ENCODE measurements at places on chromosomes 11 and 22.

- no peak for DNase-seq
Observed at GRCh38 chr11:18612394-18612793, 12.8 kb downstream of the MISFA start.

GRCh38 chr11:131404010-131404409 is 33.6 kb downstream of the NTM start:
- no peak for DNase-seq

- DNase-seq, result no peak
Observed at GRCh38 chr11:117684731-117685130, 112.3 kb downstream of the DSCAML1 start.

DNA sequence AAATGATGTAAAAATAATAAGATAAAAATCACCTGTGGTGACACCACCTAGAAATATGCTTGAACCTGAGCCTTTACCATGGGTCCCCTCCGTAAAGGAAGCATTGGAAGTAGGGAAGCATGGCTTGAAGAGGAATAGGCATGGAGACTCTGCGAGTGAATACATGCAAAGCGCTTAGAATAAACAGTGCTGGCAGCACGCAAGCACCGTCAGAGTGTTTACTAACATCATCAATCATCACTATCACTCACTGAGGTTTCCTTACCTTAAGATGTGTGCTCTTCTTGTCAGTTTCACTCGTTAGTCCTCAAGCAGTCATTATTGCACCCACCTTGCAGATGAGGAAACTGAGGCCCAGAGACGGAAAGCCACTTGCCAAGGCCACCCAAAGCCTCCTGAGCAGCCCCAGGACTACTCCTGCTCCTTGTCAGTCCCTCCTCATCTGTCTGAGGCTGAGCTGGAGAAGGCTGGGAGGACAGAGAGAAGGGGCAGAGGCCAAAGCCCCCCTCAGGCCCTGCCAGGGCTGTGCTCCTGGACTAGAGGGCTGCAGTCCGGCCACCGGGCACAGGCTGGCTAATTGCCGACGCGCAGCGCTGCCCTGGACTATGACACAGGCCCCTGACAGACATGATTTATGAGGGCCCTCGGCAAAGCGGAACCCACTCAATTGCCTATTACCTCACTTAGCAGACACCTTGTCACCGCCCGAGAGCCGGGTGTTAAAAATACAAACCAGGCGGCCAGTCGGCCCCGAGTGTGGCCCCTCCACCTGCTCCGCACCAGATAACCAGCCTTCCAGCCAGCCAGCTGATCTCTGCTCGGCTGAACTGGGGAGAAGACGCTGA is 168.9 kb downstream of the MN1 start:
- no peak for DNase-seq

GRCh38 chr11:44747316-44747715 is 20.6 kb downstream of the TSPAN18 start:
- no peak for DNase-seq

GRCh38 chr11:94649254-94649653 is 82.1 kb downstream of the PIWIL4 start:
- no peak for DNase-seq

- no peak for DNase-seq
Observed at GRCh38 chr22:22156716-22157347, 87.8 kb upstream of the VPREB1 start.

DNA sequence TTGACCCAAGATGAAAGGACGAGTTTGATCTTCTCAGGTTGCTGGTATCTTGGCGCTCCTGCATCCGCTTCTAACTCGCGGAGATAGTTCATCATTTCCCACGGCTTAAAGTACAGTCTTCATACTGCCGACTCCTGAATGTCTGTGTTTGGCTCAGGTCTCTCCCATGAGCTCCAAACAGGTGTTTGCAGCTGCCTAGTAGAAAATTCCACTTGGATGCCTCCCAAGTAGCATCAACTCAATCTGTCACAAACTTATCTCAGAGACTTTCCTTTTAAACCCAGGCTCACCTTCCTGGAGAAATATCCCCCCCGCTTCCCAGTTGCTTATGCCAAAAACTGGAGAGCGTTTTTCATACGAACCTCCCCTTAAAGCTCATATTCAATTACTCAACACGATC is 986.5 kb downstream of the TBC1D22A start:
- no peak for DNase-seq

GRCh38 chr11:13939961-13940906 is 22.3 kb upstream of the SPON1 start:
- DNase-seq, result no peak

DNA sequence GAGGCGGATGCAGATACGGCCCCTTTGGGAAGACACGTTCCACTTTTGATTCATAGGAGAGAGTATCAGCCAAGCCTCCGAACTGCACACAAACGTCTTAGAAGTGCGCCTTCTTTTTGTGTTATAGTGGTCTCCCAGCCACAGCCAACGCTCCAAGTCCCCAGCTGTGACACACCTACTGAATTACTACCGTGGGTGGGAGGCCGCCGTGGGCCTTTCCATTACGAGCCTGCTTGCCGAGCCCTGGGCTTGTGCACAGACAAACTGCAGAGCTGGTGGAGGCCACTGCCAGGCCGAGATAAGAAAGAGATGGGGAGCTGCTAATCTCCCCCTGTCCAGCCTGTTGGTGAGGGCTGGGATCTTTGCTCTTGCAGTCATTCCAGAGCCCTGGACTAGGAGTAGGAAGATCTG is 761 bp downstream of the HMBS start:
- DNase-seq, result no peak

DNA sequence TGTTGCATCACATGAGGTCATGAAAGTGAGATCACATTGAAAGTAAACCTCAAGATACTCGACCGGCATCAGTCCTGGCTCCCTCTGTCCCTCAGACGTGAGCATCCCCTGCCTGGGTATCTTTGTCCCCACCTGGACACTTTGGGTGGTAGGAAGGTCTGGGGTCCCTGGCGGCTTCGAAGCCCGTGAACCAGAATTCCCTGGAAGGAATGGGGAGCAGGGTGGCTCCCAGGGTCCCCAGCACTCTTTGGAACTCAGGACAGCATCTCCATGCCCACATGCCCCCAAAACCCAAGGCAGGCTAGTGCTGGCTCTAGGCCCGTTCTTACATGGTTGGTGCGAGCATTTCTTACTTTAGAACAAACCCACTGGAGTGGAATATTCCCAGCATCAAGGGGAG is 7.5 kb downstream of the DERL3 start:
- no peak for DNase-seq

- DNase-seq, result no peak
Observed at GRCh38 chr11:131609337-131609736, 238.9 kb downstream of the NTM start.

DNA sequence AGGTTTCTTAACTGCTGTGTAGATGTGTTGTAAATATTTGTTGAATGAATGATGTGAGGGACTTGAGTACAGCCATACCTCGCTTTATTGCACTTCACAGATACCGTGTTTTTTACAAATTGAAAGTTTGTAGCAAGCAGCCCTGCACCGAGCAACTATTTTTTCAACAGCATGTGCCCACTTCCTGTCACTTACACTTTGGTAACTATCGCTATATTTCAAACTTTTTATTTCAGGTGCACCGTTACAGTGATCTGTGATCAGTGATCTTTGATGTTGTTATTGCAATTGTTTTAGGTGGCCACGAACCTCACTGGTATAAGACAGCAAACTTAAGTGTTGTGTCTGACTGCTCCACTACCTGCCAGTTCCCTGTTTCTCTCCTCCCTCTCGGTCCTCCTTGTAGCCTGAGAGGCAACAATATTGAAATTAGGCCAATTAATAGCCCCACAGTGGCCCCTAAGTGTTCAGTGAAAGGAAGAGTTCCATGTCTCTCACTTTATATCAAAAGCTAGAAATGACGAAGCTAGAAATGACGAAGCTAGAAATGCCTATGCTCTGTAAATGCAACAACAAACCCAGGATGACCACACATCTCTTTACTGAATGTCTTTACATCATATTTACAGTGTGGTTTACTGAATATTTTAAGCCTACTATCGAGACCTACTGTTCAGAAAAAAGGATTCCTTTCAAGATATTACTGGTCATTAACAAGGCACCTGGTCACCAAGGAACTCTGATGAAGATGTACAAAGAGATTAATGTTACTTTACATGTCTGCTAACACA is 1.0 kb downstream of the SFI1 start:
- no peak for DNase-seq

DNA sequence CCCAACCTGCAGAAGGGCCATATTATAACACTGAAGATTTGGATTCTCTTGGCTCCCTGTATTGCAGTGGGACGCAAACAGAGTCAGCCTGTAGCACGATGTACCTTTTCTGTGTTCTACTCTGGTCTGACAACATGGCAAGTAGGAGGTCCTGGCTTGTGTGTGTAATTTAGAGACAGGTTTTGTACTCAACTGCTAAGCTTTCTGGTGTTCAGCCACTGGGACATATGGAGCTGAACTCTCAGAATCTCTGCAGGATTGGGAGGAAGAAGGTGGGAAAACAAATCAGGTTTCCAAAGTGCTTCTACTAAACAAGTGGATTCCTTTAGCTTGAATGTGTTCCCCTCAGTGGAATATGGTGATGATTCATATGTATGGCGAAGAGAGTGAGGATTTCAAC is 192.5 kb upstream of the MTMR2 start:
- DNase-seq, result no peak

DNA sequence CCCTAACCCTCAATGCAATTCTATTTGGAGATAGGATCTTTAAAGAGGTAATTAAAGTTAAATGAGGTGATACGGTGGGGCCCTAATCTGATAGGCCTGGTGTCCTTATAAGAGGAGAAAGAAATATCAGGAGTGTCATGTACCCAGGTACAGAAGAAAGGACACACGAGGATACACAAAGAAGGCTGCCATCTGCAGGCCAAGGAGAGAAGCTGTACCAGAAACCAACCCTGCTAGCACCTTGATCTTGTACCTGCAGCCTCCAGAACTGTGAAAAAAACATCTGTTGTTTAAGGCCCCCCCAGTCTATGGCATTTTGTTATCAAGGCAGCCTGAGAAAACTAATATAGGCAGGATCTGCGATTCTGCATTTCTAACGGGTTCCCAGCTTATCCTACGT is 44.2 kb downstream of the FBXO7 start:
- DNase-seq, result no peak

DNA sequence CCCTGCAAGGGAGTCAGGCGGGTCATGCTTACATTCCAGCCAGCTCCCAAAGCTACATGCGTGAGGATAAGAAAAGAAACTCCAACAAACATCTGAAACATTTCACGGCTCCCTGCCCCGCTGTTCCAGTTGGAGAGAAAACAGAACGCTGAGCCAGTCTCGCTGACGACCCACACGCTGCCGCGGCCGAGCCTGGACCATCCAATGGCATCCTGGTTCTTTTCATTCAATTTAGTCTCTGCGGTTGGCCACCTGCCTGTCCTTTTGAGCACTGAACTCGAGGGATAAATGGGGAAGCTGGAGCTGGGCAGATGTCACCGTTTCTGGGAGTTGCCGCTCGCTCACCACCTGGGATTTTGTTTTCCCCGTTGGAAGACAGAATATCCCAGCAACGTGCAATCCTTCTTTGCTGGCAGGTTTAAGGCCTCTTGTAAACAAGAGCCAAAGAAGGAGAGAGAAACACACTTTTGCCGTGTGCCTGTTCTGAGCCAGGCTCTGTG is 45.3 kb upstream of the SHISAL1 start:
- no peak for DNase-seq

GRCh38 chr11:125063429-125064043 is 431 bp downstream of the SLC37A2 start:
- no peak for DNase-seq

GRCh38 chr11:43969543-43969942 is 27.1 kb downstream of the C11orf96 start:
- no peak for DNase-seq

GRCh38 chr11:13061294-13061990 is 52.3 kb downstream of the RASSF10 start:
- DNase-seq, result no peak

DNA sequence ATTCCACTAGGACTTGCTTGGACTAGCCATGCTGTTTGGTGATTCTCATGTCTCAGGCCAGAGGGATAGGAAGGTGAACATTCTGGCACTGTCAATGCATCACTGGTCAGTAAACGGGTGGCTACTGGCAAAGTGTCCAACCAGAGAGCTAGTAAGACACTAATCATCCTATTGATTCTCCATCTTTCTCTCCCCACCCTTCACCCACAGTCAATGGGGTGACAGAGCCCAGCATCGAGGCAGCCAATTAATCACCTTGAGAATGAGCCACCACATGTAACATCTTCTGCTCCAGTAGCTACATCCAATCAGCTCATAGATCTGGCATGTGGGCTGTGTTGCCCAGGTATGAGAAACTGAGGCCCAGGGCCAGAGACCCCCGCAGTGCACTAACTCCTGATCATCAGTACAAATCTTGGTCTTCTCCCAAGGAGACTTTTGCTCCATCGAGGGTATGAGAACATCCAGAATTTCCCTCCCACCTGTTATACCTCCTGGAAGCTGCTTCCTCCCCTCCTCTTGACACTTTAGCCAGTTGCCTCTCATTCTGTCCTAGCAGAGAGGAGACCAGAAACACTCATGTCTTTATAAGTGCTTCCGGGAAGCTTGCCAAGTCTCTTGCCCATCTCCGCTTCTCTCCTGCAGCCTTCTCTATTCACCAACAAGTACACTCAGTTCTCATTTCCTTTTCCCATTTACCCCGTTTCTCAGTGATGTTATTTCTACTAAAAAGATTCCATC is 17.0 kb downstream of the HTR3A start:
- no peak for DNase-seq

GRCh38 chr11:6333095-6333494 is 12.8 kb upstream of the CAVIN3 start:
- no peak for DNase-seq

DNA sequence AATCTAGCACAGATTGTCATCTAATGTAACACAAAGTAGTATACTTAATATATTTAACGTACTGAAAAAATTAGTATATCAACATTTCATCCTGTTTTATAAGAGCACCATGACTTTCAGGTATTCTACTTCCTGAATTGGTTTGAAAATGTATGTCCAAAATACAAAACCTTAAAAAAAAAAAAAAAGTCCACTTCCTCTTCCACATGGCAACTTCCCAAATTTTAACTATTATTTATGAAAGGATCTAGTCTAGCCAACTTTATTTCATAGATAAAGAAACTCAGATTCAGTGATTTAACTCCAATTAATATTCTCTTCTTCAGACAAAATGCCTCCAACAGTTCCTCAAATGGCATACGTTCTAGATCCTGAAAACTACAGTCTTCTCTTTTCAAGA is 44.0 kb downstream of the PIK3C2A start:
- no peak for DNase-seq

- peak; percentile 13 for DNase-seq
Observed at GRCh38 chr22:43110927-43111623, 525 bp downstream of the BIK start.

GRCh38 chr11:125331357-125332035 is 164.6 kb downstream of the FEZ1 start:
- DNase-seq, result no peak

- peak; percentile 25 for DNase-seq
Observed at GRCh38 chr22:37498289-37498909, 12.2 kb upstream of the MFNG start.
